ENCODE measurements at places on chromosomes 6 and 20.

- DNase-seq = no peak
Measured at GRCh38 chr20:56554869-56555268, 21.8 kb downstream of the FAM209B start.

GRCh38 chr6:72715119-72715518, 93.3 kb downstream of the KCNQ5 start:
- DNase-seq = no peak

- no peak for DNase-seq
Measured at GRCh38 chr6:126812010-126812409, 306.5 kb upstream of the RSPO3 start.

DNA sequence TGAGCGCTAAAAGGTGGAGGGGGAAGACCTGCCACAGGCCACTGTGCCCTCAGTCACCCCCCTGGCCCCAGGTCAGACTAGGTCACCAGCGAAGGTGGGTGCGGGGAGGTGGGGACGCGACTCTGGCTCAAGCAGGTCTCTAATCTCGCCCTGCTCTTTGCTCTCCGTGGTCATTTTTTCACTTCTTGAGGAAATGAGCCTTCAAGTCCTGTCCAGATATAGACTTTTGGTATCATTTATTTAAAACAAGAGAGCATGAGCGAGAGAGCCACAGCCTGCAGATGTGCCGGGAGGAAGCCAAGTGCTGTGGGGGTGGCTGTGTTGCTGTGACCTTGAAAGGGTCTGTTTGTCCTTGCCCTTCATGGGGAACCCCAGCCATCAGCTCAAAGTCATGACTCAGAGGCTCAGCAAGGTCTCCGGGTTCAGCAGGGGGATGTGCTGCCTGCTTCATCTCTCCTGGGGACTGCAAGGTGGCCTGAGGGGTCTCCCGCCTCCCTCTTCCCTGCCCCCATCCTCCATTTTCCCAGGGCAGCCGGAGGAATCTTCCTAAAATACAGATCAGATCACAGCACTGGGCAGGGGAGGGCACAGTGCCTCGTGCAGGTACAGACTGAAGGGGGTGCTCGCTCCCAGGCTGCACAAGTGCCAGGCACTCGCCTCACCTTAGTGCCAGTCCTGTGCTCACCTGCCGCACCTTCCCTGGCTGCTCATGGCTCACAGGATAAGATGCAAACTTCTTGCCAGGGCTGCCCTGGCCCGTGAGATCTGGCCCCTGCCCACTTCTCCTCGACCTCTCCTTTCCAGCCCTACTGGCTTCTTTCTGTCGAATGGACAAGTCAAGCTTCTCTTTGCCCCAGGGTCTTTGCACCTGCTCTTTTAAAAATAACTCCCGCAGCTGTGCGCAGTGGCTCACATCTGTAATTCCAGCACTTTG, 26.5 kb downstream of the SULF2 start:
- DNase-seq = no peak

DNA sequence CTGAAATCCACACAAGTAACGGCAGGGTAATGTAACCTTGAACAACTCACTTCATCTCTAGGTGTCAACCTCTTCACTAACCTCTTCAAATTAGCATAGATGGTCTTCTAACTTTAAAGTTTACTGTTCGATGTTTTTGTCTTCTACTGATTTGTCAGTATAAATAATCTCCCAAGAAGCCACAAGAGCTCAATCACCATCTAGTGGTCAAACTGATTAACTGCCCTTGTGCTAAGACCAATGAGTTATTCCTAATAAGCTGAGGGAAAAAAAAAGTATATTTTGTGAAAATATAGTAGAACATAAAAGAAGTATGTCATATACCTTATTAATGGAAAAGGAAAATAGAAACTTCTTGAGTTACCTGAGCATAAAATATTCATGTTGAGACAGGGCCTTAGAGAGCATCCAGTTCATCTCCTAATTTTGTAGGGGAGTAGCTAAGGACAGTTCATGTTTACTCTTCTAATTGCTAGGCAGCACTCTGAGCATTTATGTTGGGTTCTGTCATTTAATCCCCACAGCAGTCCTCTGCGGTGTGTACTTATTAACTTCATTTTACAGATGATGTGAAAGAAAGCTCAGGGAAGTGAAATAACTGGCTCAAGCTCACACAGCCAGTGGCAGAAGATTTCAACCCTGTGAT, 317.1 kb downstream of the ESR1 start:
- no peak for DNase-seq

GRCh38 chr6:32164295-32164694, at the start of gene EGFL8:
Gene EGFL8, plus strand, starts transcription at chr6:32164595. Its CDS starts 1,571 bp downstream, at chr6:32166166.
- DNase-seq = peak; percentile 32

- no peak for DNase-seq
Measured at GRCh38 chr6:3721810-3722621, 29.5 kb downstream of the PXDC1 start.

DNA sequence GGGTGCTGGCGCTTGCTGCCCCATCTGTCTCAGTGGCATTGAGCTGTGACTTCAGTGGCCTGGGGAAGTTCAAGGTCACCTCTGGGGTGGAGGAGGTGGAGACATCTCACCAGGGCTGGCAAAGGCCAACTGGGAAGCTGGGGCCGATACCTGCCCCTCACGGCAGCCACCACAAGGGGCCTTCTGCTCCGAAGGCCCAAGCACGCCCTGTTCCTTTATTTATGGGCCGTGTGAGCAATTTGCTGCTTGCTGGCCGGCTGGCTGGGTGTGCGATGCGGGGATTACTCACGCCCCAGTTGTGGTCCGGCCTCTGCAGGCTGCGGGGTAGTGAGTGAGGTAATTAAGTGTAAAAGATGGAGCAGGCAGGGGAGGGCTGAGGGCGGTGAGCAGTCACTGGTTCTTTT, 13.2 kb upstream of the SCRT2 start:
- no peak for DNase-seq

- peak; percentile 59 for DNase-seq
Measured at GRCh38 chr6:54717849-54718455, 128.6 kb upstream of the FAM83B start.
